ENCODE measurements at places on chromosomes 1 and 21.

DNA sequence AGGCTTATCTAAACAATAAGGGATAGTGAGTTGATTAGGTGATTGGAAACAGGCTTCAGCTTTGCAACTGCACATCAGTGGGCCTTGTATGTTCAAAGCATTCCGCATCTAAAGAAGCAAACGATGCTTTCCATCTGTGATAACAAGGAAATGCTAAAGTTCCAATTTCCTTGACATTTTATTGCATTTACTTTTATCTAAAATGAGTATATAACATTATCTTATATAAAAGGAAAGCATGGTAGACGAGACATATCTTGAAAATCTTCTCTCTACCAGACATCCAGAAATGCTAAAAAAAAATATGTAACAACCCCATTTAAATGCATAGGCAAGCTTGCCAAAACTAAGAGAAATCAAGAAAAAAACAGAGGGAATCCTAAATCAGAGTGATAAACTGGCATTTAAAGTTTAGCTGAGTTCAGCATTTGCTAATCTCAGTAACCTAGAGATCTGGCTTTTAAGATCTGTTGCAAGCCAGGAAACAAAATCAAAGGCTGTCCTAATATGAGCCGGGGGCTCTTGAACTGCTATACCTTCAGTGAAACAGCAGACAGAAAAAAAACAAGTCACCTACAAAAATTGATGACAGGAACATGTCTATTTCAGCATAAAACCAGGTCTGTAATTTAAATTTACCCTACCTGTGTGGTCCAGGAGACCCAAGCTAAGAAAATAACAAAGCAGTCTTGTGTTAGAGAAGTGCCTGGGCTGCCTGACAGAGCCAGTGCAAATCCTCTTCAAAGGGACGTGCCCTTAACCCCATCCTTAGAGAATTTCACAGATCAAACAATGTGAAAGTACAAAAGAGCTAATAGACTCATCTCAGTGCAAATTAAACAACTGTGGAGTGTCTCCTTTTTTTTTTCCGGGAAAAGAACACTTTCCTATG, 3.1 kb upstream of the RGS13 start:
- no peak for DNase-seq

DNA sequence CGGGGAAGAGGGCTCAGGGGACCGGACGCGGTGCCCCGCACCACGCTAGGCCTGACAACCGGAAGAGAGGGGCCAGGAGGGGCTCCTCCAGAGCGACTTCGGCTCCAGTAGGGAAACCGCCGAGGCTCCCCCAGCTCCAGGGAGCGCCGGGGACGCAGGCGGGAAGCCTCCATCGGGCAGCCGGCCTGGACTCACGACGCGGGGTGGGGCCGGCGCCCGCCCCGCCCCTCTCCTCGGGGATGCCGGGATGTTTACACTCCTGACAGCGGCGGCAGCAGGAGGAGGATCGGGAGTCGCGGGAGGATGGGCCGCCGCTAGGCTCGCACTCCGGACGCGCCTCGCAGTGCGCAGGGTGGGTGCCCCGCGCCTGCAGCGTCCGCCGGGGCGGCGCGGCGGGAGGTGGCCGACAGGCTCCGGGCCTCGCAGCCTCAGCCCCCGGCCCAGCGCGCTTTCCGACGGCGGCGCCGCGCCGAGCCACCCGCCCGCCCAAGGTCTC, at the start of gene NEK7:
TSS of gene NEK7 (plus strand) at position 254 of the 496 bp plus-strand sequence. CDS start 75,583 bp downstream, outside the sequence.
- peak; percentile 43 for DNase-seq

- DNase-seq: no peak
These were observed 5.7 kb downstream of the GPR88 start for GRCh38 chr1:100543640-100544039.

DNA sequence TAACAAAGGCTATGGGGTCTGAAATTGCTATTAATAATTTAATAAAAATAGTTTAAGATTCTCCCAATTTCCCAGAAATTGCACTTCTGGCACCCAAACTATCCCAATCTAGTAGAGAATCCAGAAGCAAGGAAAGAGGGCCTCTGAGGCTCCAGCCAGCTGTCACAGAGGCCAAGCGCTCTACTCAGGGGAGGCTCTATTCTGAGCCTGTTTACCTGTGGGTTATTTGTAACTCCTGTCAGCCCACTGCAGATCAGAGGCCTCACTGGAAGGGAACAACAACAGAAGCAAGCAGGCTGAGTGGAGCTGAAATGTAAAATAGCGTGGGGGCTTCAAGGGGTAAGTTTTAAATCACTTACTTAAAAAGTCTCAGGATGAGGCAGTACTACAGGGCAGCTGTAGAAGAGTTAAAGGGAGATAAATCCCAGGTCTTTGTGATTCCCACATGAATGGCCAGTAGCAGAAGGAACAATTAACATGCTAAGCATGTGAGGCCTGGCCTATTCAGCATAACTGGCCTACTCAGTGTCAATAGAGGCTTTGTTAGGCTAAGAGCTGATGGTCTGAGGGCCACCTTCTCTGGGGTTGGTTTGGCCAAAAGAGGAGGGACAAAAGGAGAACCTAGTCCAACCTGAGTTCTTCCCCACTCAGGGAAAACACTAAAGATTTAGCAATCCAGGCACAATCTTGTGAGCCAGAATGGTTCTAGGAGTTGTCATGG, 12.8 kb downstream of the ZNF687 start:
- no peak for DNase-seq

- DNase-seq: no peak
These were observed 177.5 kb downstream of the VPS13D start for GRCh38 chr1:12407050-12407961.

DNA sequence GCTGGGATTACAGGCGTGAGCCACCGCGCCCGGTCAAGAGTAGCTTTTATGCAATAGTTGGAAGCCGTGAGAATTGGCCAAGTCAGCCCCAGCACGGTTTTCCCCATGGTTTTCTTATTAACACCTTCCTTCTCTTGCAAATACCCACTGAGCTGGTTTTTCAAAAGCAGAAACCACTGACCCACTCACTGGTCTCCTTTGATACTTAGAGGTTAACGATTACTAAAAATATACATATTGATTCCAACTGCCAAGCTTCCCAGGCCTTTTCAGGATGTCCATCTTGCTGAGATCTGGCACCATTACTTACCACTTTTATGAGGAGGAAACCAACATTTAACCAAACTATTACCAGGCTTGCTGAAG, 25.9 kb upstream of the TARDBP start:
- no peak for DNase-seq

DNA sequence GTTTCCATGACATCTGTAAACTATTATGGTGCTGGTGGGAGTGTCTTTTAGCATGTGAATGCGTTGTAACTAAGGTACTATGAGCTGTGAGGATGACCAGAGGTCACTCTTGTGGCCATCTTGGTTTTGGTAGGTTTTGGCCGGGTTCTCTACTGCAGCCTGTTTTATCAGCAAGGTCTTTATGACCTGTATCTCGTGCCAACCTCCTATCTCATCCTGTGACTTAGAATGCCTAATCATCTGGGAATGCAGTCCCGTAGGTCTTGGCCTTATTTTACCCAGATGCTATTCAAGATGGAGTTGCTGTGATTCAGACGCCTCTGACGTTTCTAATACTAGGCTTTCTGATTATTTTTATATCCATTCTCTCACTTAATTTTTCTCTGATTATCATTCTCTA, 9.4 kb downstream of the NCAM2 start:
- no peak for DNase-seq

DNA sequence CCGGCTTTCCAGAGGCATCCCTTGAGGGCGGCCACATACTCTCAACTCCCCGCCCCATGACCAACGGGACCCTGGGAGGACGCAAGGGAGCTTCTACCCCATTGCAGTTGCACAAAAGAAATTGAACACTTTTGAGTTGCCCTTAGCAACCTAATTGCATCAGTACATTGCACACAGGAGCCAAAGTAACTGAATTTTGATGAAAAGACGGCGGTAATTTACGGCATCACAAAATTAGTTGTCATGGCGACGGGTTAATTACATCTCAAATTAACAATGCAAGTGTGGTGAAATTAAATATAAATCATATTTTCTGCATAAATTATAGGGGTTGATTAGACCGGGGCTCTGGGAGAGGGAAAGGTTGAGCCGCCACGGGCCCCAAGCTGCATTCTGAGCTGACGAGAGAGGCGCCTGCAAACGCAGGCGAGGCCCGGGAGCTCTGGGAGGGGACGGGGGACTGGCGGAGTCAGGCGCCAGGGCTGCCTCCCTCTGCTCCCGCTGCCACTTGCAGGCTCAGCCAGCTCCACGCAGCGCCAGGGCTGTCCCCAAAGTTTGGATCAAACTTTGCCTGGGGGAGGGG, 61.4 kb downstream of the CASZ1 start:
- DNase-seq: no peak

DNA sequence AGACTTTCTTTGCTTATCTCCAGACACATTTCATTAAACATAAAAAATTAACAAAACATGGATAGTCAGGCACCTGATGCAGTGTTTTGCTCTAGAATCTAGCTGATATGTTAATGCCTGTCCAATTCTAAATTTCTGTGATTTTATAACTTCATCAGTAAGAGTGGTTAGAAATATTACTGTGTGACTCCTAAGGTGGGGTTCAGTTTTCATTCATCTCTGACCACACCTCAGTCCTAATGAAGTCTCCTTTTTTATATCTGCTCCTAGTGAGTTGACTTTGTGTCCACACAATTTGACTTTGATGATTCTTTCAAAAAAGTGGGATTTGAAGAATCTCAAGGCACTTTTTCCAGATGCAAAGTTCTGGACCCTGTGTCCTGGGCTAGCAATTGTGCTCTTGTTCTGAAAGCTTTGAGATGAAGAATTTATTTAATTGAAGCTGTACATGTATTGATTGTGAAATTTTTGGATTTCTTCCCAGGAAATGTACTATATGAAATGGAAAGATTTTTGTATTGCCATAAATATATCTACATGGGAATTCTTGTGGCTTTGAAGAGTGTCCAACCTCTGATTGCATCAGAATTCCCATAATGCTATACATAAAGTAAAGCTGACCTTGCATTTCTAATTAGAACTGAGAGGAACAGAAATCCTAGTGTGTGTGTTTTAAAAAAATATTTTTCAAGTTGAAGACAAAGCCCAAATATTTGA, 111.2 kb downstream of the GIPC2 start:
- no peak for DNase-seq

- no peak for DNase-seq
These were observed 2.8 kb downstream of the PPIH start for GRCh38 chr1:42660907-42661500.

GRCh38 chr1:23801876-23802275, 1.3 kb upstream of the GALE start:
- DNase-seq: no peak

GRCh38 chr1:174200746-174201145, 41.4 kb downstream of the RABGAP1L start:
- DNase-seq: no peak

DNA sequence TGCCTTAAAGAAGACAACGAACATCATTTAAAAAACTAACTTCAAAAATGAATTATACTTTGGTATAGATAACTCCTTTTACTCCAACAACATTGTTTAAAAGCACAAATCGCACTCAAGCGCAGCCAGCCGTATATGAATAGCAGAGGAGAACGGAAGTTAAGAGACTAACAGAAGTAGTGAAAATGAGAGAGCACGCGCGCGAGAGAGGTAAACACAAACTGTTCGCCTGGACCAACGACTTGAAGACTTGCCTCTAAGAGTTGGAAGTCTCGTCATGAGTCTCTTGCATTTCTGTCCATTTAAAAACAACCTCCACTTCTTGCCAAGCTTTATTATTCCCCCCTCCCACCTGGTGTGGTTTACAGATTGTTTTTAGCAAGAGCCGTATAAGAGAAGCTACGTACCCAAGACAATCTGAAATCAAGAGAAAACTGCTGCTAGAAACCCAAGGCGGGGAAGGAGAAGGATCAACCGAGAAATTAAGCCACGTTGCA, 479 bp downstream of the SELENOF start:
- peak; percentile 8 for DNase-seq

DNA sequence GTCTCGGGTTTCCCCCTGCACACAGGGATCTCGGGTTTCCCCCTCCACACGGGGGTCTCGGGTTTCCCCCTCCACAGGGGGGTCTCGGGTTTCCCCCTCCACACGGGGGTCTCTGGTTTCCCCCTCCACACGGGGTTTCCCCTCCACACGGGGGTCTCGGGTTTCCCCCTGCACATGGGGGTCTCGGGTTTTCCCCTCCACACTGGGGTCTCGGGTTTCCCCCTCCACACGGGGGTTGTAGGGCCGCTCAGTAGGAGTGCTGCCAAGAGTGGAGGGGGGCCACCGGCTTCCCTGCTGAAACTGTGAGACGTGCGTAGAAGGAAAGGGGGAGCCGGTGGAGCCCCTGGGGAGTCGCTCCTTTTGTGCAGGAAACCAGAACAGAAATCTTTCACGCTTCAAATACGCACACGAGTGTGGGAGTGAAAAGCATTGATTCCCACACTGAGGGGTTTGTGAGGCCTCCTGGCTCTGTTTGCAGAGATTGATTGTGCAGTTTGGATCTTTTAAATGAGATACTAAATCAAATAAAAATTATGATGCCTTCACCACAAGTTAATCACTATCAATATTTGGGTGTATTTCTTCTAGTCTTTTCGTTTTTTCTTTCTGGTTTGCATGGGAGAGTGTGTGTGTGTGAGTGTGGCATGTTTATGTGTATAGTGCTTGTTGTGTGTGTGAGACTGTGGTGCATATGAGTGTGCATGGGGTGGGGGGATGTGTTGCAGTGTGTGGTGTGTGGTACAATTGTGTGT, 54.3 kb upstream of the TRAPPC10 start:
- no peak for DNase-seq

- DNase-seq: no peak
These were observed 22.0 kb upstream of the ACBD6 start for GRCh38 chr1:180524160-180524914.

- DNase-seq: no peak
These were observed 10.1 kb downstream of the TNNI3K start for GRCh38 chr1:74245168-74245772.

- DNase-seq: no peak
These were observed 44.7 kb upstream of the SLC19A2 start for GRCh38 chr1:169530448-169530847.

DNA sequence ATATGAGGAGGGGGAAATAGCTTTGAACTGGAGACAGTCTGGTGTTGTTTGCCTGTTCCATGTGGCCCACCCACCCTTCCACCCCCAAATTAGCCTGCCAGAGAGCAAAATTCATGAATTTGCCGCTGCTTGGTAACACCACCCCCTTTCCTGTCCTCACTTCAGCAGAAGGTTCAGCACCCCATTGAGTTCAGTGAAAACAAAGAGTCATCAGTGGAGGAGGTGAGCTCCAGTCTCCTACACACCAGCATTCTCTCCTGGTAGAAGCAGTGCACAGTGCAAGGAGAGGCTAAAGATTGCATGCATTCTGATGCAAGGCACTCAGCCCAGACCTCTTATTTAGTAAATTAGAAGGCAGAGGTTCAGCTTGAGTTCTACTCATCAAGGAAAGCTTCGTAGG, 99.7 kb upstream of the DYNLT5 start:
- no peak for DNase-seq
